Mesangial cell (primary cell): ENCODE measurements at places on chromosomes 4 and X. TPM values are rescaled to one million over a fixed set of nuclear protein-coding genes. Genes with fewer than 3 reads are reported as not detected.

The HDAC8 gene
- total RNA-seq, result 12.0 and 13.4 TPM in 2 replicates

The LANCL3 gene
- total RNA-seq, result 0.13 and 0.16 TPM in 2 replicates

The JCHAIN gene
- total RNA-seq, result not detected in 2 replicates

The CNGA1 gene
- total RNA-seq, result 0.25 and 0.49 TPM in 2 replicates

The NHS gene
- total RNA-seq, result 4.1 and 7.7 TPM in 2 replicates

The ODAM gene
- total RNA-seq, result not detected in 2 replicates

The RIPPLY1 gene
- 0.16 and 0.51 TPM in 2 replicates for total RNA-seq

The RBM46 gene
- 0.81 TPM in 1 of 2 replicates, not detected in the other for total RNA-seq

The KLHL34 gene
- under 0.01 TPM in 1 of 2 replicates, not detected in the other for total RNA-seq

The CENPI gene
- 1.1 and 24.9 TPM in 2 replicates for total RNA-seq

The TDO2 gene
- not detected in 2 replicates for total RNA-seq

The ABLIM2 gene
- total RNA-seq, result 10.9 TPM in 1 of 2 replicates, not detected in the other

The UGT8 gene
- 7.2 and 9.9 TPM in 2 replicates for total RNA-seq

The CXCL3 gene
- 1.6 and 4.1 TPM in 2 replicates for total RNA-seq

The UGT2B7 gene
- 50.4 and 185 TPM in 2 replicates for total RNA-seq

The SPATA18 gene
- 4.6 and 8.1 TPM in 2 replicates for total RNA-seq

The KLKB1 gene
- 0.38 TPM in 1 of 2 replicates, not detected in the other for total RNA-seq

The CHRDL1 gene
- total RNA-seq, result 29.3 and 37.5 TPM in 2 replicates

The ANXA3 gene
- 98.2 and 138 TPM in 2 replicates for total RNA-seq
